Myocyte (in vitro differentiated cells): ENCODE measurements at places on chromosomes 11 and 22.

DNA sequence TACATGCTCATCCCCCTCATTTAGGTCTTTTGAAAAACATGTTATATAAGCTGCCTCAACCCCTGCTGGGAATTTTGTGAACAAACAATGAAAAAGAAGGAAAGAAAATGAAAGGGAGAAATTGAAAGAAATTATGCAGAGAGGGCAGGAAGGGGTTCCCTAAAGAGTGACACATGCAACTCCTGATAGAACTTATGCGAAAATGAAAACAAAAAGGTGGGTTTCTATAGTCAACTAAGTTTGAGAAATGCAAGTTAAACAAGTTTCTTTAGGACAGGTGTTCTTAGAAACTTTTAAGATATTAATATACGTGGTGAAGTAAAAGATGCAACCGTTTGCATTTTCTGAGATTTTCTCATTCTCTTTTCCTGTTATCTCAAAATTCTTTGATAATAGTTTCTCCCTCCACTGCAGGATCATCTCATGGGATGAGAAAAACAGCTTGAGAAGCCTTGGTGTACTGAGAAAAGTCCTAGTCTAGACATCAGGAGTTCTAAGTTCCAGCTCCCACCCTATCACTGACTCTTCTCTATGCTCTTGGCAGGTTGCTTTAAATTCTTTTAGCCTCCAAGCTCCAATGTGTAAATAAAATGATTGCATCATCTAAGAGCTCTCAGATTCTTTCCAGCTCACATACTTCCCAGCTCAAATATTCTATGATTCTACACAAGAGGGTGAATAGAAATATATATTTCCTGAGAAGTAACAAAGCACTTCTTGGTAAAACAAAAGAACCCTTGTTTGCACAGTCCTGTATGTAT is 109.2 kb downstream of the FAM76B start:
- DNase-seq, result no peak

DNA sequence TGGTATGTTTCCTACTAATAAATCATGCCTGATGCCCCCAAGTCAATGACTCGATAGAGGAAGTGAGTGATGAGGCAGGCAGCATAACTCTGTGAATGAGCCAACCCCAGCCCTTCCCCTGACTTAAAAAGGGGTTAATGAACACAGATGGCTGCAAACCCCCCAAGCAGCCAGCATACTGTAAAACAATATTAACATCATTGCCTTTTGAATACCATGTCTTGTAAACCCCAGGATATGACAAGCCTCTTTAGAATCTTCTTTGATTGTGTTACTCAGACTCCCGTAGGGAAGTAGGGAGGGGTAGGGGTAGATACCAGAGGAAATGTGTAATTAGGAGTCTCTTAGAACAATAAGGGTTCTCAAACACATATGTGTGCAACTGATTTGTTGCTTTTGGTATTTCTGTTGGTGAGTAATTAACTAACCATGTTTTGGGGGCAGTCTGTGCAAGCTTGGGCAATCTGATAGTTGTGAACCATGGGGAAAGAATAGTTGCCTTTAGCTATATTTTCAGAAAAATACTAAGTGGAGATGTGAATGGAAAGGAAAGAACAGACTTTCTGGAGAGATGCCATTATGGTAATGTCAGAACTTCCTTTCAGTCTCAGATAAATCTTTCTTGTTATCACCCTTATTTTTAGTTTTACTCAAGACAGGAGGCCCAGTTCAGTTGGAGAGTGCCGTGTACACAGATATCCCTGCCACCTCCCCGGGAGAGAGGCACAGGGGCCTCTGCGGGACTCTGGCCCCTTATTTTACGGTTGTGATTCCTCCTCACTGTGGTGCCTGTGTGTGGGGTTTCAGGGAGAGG is 701.8 kb downstream of the NTM start:
- peak; percentile 74 for DNase-seq

DNA sequence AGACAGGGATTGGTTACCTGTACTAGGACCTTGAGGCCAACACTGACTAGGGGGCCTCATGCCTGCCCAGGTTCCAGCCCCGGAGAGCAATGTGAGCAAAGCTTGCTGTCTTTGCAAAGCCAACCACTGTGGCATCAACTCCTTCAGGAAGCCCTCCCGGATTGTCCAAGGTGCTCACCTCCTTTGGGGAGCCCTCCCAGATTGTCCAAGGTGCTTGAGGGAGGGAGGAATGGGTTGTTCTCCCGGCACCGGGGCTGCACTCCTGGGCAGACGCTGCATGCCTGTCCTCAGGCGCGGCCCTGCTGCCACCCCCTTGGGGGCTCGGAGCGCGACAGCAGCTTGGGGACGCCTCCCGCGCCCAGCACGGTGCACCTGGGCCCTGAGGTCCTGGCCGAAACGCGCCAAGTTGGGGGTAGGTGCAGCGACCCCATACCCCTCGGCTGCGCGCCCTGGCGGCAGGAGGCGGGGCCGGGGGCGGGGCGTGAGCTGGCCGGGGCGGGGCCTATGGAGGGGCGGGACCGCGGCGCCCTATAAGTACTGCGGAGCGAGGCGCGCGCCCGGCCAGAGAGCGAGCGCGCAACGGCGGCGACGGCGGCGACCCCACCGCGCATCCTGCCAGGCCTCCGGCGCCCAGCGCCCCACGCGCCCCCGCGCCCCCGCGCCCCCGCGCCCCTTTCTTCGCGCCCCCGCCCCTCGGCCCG is at the start of gene CD81:
CD81 (plus strand) TSS at position 560 of the 701 bp plus-strand sequence. CDS start 240 bp downstream, outside the sequence.
- DNase-seq, result no peak

DNA sequence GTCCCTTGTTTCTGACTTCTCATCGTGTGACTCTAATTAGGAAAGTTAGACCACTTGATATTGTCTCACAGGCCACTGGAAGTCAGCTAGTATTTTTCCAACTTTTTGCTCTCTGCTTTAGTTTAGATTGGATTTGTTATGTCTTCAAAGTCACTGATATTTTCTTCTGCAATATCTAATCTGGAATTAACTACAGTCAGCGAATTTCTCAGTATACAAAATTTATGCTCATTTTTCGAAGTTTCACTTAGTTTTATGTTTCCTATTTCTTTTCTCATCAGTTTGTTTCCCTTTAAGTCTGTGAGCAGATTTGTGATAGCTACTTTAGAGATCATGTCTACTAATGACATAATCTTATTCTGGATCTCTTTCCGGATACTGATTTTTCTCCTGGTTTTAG is 1027.2 kb upstream of the CNTN5 start:
- no peak for DNase-seq
